Prostate gland (tissue), 2 donors: ENCODE measurements at places on chromosomes 1 and 21.

DNA sequence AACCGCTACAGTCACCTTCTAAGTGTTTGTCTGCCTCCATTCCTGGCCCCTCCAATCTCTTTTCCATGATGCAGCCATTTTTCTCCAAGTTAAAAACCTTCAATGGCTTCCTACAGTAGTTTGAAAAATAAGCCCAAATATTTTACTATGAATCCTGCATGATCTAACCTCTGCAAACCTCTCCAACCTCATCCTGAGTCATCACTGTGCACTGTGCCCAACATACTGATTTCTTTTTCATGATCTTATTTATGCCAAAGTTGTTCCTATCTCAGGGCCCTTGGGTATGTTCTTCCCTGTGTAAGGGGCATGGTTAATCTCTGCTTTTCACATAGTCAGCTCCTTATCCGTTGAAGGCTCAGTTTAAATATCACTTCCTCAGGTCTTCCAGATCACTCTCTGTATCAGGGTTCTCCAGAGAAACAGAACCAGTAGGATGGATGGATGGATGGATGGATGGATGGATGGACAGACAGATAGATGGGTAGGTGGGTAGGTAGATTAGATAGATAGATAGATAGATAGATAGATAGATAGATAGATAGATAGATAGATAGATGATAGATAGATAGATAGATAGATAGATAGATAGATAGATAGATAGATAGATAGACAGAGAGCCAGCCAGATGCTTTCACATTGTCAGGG lies 18.1 kb upstream of the PTPN14 start:
- H3K4me1 ChIP-seq = no peaks in the 10 kb centered on the region
- no peaks in the 10 kb centered on the region for H3K36me3 ChIP-seq
- H3K27me3 ChIP-seq = no peaks in the 10 kb centered on the region
- no peak overlapping the region for H3K27ac ChIP-seq

GRCh38 chr1:13541435-13542215 lies 27.8 kb upstream of the LRRC38 start:
- no peaks in the 10 kb centered on the region for H3K4me1 ChIP-seq
- no peak overlapping the region for H3K4me3 ChIP-seq
- no peaks in the 10 kb centered on the region for H3K36me3 ChIP-seq
- H3K27ac ChIP-seq = no peak overlapping the region

GRCh38 chr1:145977486-145978470 lies 13.3 kb downstream of the POLR3GL start:
- H3K36me3 ChIP-seq = no peaks in the 10 kb centered on the region
- peak overlapping the region; percentile 88 for H3K27ac ChIP-seq

GRCh38 chr1:9612162-9612845 lies 23.6 kb downstream of the TMEM201 start:
- no peak overlapping the region for H3K27ac ChIP-seq
- no peaks in the 10 kb centered on the region for H3K36me3 ChIP-seq
- no peak overlapping the region for H3K4me3 ChIP-seq
- DNase-seq = no peak
- H3K4me1 ChIP-seq = peaks cover under 1% of the 10 kb centered on the region
- H3K27me3 ChIP-seq = no peaks in the 10 kb centered on the region

DNA sequence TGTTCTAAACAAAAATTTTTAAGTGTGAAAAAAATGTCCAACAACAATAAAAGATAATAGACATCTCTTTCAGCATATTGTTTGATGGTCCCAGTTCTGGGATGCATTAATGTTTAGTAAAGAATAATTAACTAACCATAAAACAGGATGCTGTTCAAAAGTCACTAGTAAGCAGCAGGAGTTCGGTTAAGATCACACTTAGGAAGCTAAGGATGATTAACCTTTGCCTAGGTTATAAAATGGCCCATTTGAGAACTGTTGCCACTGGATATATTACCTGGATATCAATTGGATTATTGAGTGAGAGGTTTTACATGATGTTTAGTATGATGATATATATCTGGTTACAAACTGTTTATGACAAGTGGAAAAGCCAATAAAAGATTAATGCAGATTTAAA lies 171.7 kb downstream of the ATG4C start:
- H3K4me3 ChIP-seq = no peak overlapping the region
- no peaks in the 10 kb centered on the region for H3K4me1 ChIP-seq
- H3K27ac ChIP-seq = no peak overlapping the region
- H3K36me3 ChIP-seq = no peaks in the 10 kb centered on the region
- H3K27me3 ChIP-seq = no peaks in the 10 kb centered on the region

DNA sequence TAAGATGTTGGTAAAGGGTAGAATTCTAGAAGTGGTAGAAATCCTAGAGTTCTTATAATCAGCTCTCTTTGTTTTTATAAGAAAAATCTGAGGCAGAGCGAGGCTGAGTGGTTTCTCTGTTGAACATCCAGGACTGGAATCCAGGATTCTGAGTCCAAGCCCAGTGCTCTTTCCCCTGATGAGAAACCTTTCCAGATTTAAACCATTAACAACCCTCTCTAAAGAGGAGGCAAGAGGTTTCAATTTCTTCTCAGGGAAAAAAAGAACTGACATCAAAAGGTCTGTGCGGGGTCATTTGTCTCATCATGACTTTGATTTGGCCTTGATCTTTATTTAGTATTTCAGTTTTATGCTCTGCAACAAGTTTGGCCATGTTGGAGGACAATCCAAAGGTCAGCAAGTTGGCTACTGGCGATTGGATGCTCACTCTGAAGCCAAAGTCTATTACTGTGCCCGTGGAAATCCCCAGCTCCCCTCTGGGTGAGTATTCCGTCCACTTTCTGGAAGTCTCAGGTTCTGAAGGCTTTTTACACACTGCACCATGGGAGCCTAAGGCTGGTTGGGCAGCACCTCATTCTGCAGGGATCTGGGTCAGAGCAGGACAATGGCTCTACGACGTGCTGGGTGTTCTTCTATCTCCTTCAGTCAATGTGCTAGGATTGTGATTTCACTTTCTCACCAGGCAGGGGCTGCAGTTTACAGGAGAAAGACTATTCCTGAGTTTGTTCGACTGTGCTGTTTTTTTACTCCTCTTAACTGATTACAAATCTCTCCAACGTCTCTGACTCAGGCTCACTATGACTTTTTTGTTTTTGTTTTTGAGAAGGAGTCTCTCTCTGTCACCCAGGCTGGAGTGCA lies 18.9 kb upstream of the CCT8 start:
- no peak for DNase-seq
- H3K27ac ChIP-seq = no peak overlapping the region
- no peaks in the 10 kb centered on the region for H3K4me1 ChIP-seq
- H3K36me3 ChIP-seq = no peaks in the 10 kb centered on the region
- no peaks in the 10 kb centered on the region for H3K27me3 ChIP-seq

- H3K4me1 ChIP-seq = no peaks in the 10 kb centered on the region
- H3K27me3 ChIP-seq = no peaks in the 10 kb centered on the region
- no peak overlapping the region for H3K27ac ChIP-seq
Measured at GRCh38 chr1:233268389-233269022, 27.0 kb downstream of the PCNX2 start.

DNA sequence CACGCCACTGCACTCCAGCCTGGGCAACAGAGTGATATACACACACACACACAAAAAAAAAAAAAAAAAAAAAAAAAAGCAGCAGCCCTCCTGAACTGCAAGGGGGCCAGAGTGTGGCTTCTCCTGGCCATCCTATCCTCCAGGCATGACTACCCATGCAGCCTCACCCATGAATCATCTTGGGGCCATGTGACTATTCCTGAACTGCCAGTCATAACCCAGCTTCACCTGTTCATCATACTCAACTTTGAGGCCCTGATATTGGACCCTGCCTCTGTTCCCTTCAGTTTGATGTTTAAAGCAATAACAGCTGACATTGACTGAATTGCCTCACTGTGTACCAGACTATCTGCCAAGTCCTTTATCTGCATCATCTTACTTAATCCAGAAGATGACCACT lies 2.8 kb upstream of the HPCAL4 start:
- H3K27ac ChIP-seq = no peak overlapping the region
- no peak for DNase-seq
- H3K36me3 ChIP-seq = no peaks in the 10 kb centered on the region
- H3K4me1 ChIP-seq = no peaks in the 10 kb centered on the region
- H3K4me3 ChIP-seq = no peak overlapping the region

- peak within 1 kb of the TSS; percentile 100 for H3K27ac ChIP-seq
- H3K4me1 ChIP-seq = peaks cover 39% of the 10 kb centered on the region
- H3K36me3 ChIP-seq = no peaks in the 10 kb centered on the region
- no peaks in the 10 kb centered on the region for H3K27me3 ChIP-seq
- peak; percentile 93 for DNase-seq
Measured at GRCh38 chr1:19485362-19486187, at the start of gene CAPZB. CAPZB (minus strand) TSS chr1:19485539; CDS start chr1:19485438, 101 bp downstream.

- H3K4me1 ChIP-seq = peaks cover 5% of the 10 kb centered on the region
- peak overlapping the region; percentile 88 for H3K4me3 ChIP-seq
- peak overlapping the region; percentile 94 for H3K27ac ChIP-seq
- H3K27me3 ChIP-seq = no peaks in the 10 kb centered on the region
- no peak for DNase-seq
Measured at GRCh38 chr1:8026976-8027747, 1.1 kb upstream of the ERRFI1 start.

DNA sequence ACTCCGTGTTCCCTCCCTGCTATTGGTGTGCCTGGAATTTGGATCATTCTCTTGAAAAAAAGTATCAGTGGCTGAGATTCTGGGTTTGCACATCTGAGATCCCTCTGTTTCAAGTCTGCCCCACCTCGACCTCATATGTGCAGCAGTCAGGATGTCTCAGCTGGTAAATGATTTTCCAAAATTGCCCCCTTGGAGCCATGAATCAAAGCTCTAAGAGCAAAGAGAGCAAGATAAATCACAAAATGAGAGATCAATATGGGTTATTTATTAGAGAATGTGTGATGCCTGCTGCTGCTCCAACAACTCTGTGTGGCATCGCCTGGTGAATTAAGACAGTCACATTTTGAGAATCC lies 8.5 kb downstream of the CRP start:
- no peaks in the 10 kb centered on the region for H3K36me3 ChIP-seq
- H3K27ac ChIP-seq = no peak overlapping the region
- H3K4me3 ChIP-seq = no peak overlapping the region
- H3K4me1 ChIP-seq = no peaks in the 10 kb centered on the region
- DNase-seq = no peak
- H3K27me3 ChIP-seq = no peaks in the 10 kb centered on the region

- H3K4me1 ChIP-seq = no peaks in the 10 kb centered on the region
- H3K36me3 ChIP-seq = peaks cover 16% of the 10 kb centered on the region
- peak within 1 kb of the TSS; percentile 55 for H3K27ac ChIP-seq
- H3K27me3 ChIP-seq = no peaks in the 10 kb centered on the region
- H3K4me3 ChIP-seq = peak within 1 kb of the TSS; percentile 44
- peak; percentile 80 for DNase-seq
Measured at GRCh38 chr1:145845514-145846161, at the start of gene NUDT17. NUDT17 (plus strand) TSS chr1:145845630; CDS start chr1:145845641, 11 bp downstream.
